ENCODE measurements at places on chromosomes 11 and 22.

DNA sequence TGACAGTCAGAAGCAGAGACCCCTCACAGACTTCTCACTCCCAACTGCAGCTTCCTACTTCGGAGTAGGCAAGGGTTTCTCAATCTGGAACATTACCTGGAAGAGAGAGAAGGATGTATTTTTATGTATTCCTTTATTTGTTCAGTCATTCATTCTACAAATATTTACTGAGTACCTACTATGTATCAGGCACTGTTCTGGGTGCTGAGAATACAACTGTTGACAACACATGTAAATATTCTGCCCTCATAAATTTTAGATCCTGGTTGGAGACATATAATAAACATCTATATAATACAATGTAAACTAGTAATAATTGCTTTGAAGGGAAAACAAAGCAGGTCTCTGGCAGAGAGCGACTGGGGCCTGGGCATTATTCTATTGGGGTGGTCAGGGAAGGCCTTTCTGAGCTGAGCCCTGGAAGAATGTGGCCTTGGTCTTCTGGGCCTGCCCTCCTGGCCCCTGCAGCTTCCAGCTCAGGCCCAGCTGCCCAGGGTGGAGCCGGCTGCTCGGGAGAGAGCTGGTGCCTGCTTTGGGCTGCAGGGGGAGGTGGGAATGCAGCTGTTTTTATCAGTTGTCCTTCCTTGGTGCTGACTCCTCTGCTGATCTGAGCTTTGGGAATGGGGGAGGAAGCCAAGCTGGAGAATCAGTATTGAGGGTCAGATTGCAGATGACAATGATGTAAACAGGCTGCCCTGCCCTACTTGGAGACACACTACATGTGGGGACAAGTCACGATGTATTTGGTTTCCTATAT, 46.8 kb downstream of the PKNOX2 start:
- no peak for ATAC-seq

DNA sequence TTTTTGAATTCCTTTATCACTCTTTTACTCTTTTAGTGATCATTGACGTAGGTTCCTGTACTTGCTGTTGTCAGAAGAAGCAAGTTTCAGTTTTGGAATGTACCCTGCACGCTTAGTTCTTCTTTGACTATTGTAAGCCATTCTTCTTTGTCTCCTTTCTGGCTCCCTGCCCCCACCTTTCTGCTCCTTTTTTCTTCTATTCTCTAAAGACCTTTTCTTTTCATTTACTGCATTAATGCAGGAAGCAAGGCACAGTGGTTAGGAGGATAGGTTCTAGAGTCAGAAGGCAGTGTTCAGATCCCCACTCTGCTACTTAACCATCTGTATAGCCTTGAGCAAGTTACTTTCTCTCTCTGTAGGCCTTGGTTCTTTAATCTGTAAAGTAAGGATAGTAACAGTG, 33.7 kb upstream of the RAG2 start:
- ATAC-seq = no peak

DNA sequence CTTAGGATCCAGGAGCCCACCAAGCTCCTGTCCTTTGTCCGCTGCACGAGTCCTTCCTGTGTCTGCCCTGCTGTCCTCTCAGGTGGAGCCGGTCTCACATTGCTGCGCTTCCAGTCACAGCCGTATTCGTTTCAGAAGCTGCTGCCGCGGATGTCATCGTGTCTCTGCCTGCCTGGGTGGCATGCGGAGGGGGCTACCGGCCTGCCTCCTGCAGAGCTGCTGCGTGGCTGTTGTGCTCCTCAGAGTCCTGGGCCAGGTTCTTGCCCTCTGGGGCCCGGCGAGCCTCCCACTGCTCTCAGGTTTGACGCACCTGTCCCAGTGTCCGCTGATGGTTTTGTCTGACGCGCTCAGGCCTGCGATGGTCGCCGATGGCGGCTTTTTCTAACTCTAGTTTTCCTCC, 254.2 kb downstream of the TBC1D22A start:
- no peak for ATAC-seq

- no peak for ATAC-seq
Measured at GRCh38 chr11:134542401-134543165, 130.5 kb upstream of the B3GAT1 start.

GRCh38 chr11:78938971-78939370, 364.3 kb upstream of the NARS2 start:
- no peak for ATAC-seq

GRCh38 chr11:68541116-68541515, 80.6 kb downstream of the PPP6R3 start:
- ATAC-seq = no peak

DNA sequence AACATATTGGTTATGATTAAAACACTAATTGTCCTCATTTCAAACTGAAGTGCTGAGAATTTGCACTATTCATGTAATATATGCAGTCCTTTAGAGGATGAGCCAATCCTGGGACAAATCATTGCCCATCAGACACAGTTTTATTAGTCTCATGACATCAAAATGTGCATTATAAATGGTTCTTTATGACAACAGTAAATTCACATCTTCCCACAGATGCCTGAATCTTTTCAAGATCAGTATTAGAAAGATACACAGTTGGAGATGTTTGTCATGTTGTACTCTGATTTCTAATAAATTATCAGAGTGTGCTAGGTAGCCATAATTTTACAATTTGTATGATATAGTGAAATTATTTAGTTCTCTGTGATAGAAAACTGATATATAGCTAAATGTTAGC, 813.5 kb downstream of the FAM181B start:
- no peak for ATAC-seq

GRCh38 chr11:116948391-116948790, 111.0 kb upstream of the APOA1 start:
- ATAC-seq = no peak

- ATAC-seq = no peak
Measured at GRCh38 chr22:27748349-27748748, 53.2 kb downstream of the MN1 start.

DNA sequence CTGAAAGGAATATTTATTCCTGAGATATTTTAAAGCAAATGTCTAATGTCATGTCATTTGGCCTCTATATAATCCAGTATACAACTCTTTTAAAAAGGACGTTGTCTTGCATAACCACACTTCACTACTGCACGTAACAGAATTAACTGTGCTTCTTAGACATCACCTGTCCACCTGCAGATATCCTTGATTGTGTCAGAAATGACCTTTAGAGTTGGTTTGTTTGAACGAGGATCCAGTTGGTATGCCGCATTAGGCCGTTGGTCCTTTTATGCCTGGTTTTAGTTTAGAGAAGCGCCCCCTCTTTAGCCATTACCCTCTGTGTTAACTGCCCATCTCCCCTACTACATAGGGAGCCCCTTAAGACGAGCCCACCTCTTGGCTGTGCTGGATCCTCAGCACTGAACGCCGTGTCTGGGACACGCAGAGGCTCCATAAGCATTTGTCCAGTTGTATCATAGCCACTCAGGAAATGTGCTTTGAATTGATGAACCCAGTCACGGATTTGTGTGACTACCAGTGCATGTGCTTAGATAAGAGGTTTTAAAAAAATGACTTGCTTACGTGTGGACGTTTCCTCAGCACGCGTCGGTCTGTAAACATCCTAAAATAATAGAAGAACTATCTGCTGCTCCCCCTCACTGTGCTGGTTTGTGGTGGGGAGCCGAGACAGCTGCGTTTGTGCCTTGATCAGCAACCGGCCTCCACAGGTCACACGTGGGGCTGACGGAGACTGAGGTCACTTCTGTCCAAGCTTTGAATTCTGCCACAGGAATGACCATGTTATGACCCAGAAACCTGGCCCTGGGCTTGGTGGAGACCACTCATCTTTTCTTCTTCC, 4.0 kb downstream of the MICAL2 start:
- no peak for ATAC-seq

DNA sequence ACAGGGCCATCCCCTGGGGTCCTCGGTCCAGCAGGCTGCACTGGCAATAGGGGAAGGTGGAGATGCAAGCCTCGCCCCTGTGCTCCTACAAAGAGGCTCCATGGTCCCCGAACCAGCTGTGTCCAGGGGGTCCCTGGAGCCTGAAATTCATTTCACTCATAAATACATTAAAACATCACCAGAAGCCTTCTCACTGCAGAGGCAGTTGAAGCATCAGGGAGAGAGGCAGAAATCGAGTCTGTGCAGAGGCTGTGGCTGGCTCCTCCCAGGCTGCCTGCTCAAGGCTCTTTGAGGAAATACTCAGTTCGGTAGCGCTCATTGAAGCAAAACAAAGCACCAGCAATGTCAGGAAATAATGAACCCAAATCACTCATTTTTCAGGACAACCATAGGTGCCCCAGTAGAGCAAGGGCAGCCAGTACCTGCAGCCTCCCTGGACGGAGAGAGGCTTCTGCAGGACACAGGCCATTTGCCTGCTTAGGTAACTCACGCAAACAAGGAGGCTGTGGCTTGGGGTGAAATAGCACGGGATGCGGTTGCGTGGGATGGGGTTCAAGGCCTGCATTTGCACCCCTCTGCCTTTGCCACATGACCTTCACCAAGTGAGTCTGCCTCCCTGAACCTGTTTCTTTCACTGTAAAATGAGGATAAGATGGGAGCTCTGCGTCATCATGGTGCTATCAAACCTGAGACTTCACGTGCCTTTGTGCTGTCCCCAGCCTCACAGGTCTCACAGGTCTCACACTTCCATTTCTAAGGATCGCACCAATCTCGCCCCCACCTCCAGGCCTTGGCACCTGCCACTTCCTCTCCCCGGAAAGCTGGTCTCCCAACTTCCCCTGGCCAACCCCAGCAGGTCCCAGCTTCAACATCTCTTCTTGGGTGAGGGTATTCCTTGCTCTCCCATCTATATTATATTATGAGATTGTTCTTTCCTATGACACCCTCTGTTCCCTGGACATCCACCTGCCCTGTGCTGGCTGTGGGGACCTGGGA, 84.3 kb upstream of the SHISAL1 start:
- no peak for ATAC-seq

- ATAC-seq = no peak
Measured at GRCh38 chr11:124955035-124955434, 1.0 kb downstream of the CCDC15 start.

- ATAC-seq = peak; percentile 94
Measured at GRCh38 chr11:23897453-23898286, 599.2 kb upstream of the LUZP2 start.

DNA sequence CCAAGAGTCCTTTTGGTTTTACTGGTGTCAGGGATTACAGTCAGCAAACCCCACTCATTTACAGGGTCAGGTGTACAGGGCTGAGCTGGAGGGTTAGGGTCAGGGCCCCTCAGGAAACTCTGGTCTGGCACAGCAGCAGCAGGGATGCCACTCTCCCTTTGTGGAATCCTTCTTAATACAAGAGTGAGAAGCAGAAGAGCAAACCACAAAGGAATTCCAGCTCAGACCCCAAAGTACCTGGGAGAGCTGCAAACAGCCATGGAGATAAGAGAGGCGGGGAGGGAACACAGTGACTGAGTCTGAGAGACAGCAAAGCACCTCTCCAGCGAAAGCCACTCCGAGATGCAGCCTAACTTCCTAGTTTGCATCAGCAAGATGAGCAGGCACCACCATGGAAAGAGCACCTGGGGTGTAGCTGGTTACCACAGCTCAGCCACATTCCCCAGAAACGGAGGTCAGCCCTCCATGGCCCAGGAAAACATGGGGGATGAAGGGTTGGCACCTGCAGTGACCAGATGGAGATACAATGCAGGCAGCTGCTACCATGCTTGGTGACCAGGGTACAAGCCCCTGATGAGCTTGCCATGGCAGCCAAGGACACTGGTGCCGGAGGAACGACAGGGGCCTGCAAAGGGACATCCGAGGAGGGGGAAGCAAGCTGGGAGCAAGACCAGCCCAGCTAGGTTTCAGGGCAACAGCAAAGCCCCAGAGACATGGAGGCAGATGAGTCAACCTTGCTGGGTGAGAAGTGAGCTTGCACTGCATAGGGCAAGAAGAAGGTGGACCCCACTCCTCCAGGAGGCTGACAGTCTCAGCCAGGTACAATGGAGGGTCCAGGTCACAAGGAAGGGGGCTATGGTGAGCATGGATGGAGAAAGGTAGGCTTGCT, 3.9 kb downstream of the BET1L start:
- ATAC-seq = no peak

DNA sequence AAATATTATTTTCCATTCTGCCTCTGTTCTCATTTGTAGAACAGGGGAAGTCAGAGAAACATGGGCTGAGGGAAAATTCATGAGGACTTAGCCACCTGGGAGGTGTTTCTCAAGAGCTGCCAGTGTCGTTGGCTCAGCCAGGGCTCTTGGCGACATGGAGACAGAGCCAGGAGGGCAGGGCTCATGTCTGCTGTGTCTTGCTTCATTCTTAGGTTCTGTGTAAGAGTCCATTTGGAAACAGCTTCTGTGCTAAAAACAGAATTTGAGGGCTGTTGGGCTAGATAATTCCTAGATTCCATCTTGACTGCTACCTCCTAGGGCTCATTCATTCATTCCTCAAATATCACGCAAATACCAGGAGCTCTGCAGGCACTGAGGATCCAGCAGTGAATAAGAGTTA, 15.1 kb upstream of the MRGPRX2 start:
- no peak for ATAC-seq

DNA sequence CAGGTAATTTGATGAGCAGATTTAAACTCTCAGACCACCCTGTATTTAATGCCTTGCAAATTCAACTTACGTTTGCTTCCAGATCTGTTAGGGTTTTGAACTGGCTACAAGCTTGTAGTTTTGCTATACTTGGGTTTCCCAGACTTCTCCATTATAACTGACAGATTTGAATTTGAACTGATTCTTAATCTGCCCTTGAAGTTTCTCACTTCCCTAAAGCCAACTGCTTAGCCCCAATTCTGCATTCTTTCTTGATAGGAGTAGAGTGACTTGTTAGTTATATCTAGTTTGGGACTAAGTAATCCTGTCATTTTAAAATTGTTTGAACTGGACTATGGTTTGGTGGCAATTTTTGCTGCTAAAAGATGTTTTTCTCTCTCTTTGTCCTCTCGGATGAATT, 9.7 kb downstream of the LAYN start:
- ATAC-seq = no peak

DNA sequence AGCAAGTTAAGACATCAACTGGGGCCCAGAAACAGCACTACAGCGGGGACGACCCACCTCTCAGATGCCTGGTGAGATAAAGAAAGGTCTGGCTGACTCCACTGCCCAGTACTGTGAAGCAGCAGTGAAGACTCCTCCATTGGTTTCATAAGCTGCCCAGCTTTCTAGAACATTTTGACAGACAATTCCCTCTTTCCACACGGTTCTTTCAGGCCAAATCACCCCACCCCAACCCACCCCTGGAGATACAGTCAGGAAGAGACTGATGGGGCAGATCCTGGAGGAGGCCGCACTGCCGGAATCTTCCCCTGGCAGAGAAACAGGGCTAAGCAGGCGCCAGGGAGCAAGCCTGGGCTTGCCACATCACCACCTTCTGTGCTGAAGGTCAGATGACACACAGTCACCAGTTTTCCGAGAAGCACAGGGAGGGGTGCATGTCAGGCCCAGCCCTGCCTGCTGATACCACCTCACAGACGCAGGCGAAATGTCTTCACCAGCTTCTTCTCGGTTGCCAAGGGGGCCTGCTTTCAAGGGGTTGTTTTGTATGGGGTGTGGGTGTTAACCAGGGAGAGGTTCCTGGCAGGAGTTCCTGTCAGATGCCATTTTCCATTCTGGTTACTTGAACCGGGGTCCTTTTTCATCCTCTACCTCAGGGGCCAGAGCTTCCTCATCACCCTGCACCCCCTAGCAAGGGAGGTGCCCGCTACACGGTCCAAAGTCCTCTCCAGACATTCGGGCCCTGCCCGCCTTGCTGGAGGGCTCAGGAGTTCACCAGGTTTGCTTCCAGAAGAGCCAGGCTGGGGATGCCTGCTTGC, 1.4 kb upstream of the NEAT1 start:
- ATAC-seq = peak; percentile 38
